Fibroblast of villous mesenchyme (primary cell): ENCODE measurements at places on chromosomes 4 and X.

DNA sequence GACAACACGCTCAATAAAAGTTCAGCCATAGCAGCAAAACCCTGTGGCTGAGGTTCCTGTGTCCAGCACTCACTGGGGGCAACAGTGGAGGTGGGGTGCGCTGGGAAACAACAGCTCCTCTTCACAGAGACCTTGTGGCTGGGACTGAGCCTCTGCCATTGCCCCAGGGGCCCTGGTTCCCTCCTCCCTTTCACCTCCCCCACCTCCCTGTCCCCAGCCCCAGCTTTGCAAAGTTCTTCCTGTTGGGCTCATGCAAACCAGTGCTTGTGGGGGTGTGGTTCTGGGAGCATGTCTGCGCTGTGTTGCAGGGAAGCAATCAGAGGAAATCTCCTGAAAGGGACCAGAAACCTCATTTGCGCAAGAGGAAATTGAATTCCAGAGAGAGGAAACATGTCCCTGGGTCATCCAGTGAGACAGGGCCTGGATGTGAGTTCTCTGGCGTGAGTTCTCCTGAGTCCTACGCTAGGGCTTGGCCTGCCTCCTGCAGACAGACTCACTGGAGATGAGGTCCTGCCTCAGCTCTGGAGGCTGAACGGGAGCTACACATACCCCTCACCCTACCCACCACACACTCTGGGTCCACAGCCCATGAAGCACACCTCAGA lies 7.4 kb downstream of the FATE1 start:
- no peak for DNase-seq

DNA sequence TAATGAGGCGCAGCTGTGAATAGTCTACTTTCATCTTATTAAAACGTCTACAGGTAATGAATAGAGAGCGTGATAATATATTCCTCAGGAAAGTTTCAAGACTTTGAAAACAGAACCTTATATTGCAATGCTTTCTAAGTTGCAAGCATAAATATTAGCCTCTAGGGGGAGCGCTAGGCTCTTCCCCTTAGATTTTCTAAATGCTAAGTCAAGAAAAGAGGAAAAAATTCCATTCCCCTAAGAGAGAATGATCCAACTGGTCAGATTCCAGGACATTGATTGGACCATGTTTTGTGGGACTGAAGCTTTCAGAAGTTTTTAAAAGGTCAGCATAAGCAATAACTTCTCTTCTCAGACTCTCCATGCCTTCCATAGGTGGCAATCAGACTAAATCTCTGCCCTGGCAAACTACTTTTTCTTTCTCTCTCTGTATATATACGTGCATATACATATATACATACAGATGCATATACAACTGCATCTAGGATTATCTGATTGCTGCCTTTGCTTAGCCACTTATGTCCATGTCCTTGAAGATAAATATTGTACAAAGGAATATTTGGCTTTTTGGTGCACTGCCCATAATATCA lies 492.9 kb downstream of the INPP4B start:
- peak; percentile 78 for DNase-seq

DNA sequence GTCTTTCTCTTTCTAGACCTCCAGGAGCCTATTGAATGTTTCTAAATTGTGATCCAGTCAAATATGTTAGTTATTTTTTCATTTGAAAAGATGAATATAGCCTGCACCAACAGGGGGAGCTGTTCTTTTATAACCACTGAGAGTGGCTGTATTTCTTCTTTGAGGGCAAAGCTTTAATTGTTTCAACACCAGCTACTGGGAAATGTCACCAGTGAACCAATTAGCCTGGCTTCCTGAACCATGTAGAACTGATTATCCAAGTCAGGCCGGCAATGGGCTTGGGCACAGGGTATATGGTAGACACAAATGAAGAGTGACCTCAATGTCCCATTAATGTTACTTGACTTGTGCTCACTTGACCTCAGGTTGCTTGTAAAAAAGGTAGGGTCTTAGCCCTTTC lies 4.8 kb upstream of the DAPP1 start:
- DNase-seq = peak; percentile 55

- DNase-seq = no peak
Observed at GRCh38 chrX:148593146-148593545, 92.7 kb downstream of the AFF2 start.

DNA sequence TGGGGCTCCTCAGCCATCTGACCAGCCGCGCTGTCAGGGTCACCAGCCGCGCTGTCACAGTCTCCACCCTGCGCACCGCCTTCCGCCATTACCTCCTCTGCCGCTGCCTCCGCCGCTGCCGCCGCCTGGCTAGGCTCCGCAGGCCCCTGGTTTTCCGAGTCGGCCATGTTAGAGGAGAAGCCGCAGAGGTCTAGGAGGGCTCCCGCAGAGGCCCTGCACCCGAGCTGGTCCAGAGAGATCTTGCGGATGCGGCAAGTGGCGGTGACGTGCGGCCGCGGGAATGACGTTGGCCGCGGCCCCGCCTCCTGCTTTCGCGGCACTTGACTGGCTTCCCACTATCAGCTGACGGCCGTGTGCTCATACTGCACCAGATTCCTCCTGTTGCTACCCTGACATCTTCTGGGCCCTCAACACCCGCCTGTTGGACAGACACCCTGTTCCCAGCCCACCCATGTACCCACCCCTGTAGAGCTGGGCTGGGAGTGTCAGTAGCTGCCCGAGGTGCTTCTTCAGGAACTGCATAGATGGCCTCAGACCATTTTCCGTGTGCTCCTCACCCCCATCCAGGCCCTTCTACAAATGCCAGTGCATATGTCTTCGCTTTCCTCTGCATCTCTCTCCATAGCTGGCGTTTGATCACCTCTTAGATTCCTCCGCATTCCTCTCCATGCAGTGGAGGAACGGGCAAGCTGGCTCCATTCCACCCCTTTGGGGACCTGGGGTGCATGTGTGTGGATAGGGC lies at the start of gene NAP1L5:
NAP1L5 (minus strand) TSS at position 242 of the 742 bp plus-strand sequence; CDS start at position 167, 75 bp downstream.
- DNase-seq = peak; percentile 88

DNA sequence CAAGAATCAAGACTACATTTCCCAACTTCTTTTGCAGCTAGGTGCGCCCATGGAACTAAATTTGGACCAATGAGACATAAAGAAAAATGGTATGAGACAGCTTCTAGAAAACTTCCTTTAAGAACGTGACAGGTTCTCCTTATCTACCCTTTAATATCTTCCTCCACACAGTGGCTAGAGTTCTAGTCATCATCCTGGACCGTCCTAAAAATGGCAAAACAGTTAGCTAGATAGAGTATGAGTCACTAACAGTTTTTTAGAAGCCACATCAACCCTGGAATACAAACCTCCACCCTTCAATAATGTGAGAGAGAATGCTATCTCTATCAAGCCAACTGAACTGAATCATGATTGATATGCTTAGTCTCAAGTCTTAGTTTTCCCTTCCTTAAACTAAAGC lies 267.9 kb upstream of the SLC7A11 start:
- no peak for DNase-seq

DNA sequence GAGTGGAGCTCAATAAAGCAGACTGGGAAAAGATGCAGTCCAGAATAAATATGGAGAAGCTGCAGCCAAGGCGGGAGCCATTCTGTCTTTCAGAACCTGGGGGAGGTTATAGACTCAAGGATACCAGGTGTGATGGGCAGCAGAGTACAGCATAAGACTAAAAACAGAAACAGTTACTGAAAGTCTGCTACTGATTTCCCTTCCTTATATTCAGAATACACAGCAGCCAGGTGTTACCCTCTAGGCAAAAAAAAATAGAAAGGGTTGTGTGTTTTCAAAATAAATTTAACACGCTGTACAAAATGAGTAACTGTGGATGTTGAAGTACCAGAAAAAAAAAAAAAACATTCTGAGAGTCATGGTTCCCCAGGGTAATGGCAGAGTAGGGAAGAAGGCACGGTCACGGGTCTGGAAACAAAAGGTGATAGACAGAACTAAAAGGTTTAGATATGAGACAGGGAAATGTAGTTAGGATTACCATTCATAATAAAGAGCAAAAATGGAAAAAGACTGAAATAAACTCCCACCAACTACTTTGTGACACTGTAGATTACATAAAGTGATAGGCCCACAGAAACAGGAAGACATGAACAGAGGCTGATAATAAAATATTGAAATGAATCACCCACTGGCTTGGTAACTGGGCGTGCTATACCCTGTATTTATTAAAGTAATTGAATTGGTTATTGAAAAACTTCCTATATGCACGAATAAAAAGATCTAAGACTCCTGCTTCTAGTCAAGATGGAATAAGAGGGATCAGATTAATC lies 10.8 kb upstream of the HHIP start:
- DNase-seq = no peak

GRCh38 chr4:20181926-20182325 lies 69.8 kb upstream of the SLIT2 start:
- DNase-seq = no peak

GRCh38 chr4:77451530-77451929 lies 154.1 kb upstream of the CXCL13 start:
- DNase-seq = no peak

- DNase-seq = no peak
Observed at GRCh38 chrX:10045327-10046000, 78.3 kb downstream of the CLDN34 start.

DNA sequence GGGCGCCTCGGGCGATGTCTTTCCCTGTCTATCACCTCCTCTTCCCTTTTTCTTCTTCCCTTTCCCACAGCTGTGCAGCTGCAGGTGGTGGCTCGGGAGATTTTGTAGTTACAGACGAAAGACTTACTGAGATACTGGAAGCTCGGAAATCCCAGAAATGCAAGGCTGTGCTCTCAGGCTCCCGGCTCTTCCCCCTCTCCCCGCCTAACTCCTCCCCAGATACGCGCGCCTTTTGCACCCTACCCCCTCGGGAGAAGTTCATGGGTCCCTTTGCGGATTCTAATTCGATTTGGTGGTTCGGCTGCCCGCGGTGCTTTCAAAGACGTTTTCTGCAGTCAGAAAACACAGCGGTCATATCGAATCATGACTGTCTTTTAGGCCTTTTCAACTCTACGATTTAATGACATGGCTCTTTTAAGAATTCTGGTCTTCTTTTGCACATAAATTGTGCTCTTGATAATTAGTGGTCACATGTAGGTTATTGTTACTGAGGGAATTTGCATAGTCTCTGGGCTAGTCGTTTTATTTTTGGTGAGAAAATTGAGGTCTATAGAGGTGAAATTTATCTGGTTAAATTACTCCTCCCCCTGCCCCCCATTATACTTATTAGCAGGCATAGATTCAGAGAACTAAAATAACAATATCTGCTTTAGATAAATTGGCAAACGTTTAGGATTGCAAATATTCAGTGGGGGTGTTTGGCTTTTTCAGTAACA lies 1.6 kb downstream of the SEPTIN11 start:
- DNase-seq = peak; percentile 65

GRCh38 chr4:92996533-92996932 lies 692.8 kb downstream of the GRID2 start:
- DNase-seq = no peak

- no peak for DNase-seq
Observed at GRCh38 chr4:180650273-180650672, 1592.9 kb upstream of the TENM3 start.

DNA sequence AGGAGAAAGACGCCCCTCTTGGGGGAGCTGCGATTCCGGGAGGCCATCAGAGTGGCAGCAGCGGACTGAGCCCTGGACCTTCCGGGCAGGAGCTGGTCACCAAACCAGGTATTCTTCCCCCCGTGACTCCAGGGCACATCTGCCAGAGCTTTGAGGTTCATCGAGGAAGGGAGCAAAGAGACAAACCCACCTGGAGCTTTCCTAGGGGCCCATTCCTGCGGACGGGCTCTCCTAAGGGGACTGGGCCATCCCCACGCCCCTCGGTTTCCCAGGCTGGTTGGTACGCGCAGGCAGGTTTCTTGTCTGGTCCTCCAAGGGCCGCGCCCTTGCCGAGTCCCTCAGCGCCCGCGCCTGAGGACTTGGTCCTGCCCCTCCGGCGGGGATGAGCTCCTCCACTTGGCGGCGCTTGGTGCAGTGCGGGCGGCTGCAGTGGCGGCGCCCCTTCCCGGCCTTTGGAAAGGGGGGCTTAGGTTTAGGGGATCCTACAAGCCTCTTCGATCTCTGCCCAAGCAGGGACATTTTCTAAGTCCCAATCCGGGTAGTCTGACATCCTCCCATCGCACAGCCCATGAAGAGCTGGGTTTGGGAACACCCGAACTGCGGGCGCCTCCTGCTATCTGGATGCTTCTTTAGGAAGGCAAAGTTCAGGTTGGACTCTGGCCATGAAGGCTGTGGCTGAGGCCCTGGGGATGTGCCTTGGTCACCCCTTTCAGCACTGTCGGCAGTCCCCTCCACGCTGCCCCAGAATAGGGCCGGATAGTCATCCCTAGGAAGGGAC lies 538 bp downstream of the STBD1 start:
- DNase-seq = peak; percentile 51

- DNase-seq = peak; percentile 22
Observed at GRCh38 chr4:86892636-86892960, 376 bp upstream of the C4orf36 start.

GRCh38 chr4:183636923-183637322 lies 22.1 kb downstream of the RWDD4 start:
- no peak for DNase-seq

GRCh38 chr4:161803171-161803570 lies 360.6 kb downstream of the FSTL5 start:
- DNase-seq = no peak

DNA sequence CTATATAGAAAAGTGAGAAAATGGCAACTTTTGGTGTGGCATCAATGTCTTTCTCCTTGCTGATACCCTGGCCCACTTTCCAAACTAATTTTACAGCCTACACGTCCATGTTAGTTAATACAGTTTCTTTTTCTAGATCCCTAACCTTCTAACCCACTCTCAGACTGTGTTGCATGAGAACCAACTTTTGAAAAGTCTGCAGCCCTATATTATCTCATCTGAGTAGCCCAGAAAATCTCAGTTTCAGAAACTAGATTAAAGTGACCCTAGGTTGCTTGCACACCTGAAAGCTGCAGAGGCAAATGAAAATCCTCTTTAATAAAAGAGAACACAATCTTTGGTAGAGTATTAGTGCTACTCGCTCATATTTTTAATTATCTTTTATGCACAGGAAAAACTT lies 371.6 kb upstream of the EMCN start:
- DNase-seq = no peak

GRCh38 chr4:74157154-74157553 lies 764 bp upstream of the MTHFD2L start:
- DNase-seq = peak; percentile 64

GRCh38 chrX:69138118-69138390 lies 27.2 kb downstream of the PJA1 start:
- DNase-seq = no peak

GRCh38 chr4:16668488-16668887 lies 230.0 kb downstream of the LDB2 start:
- DNase-seq = no peak

DNA sequence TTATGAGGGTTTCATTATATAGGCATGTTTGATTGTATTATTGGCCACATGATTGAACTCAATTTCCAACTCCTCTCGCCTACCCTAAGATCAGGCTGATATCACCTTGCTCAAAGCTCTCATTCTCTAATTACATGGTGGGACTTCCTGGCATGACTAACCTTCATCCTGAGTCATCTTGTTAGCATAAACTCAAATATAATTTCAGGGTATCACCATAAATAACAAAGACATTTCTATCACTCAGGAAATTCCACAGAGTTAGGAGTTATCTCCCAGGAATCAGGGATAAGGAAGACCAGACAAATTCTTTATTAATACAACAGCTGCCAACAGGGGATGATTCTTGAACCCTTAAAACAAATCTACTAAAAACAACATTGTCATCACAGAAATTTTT lies 90.7 kb downstream of the NDST3 start:
- peak; percentile 16 for DNase-seq
